SK-N-DZ (cell line): ENCODE measurements at places on chromosomes 1 and 21.

DNA sequence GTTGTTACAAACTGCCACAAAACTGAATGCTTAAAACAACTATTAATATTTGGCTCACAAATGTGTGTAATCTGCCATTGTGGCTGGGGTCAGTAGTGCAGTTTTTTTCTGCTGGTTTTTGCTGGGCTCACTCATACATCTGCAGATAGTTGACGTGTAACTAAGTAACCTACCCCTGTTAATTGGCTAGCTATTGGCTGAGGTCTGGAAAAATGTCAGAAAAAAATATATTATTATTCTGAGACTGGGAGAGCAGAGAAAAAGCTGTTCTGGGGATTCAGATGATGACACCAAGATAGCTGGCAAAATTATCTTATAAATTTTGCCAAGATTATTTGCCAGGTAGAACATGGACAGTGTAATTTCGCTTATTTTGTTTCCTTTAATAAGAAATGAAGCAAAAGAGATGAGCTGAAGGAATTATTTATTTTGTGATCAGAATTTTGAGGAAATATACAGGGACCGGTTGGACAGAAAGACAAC is 616.1 kb upstream of the ADAMTS5 start:
- DNase-seq, result no peak

DNA sequence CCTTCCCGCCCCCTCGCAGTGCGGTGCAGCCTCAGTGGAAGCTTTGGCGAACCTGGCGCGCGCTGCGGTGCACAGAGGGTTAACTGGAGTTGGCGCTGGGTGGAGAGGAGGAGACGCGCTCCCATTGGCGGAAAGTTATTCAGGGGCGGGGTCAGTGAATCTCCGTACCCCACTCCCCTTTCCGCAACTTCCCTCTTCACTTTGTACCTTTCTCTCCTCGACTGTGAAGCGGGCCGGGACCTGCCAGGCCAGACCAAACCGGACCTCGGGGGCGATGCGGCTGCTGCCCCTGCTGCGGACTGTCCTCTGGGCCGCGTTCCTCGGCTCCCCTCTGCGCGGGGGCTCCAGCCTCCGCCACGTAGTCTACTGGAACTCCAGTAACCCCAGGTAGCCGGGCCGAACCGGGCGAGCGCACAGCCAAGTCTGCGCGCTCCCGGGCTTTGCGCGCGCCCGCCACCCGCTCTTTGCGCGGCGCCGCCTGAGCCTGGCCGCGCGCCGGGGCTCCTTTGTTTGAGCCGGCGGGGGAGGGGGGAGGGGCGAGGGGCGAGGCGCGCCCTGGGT is at the start of gene EFNA4:
Gene EFNA4 (plus strand): TSS at position 191 of the 561 bp plus-strand sequence. CDS start 84 bp downstream, at position 275.
- DNase-seq, result peak; percentile 87

DNA sequence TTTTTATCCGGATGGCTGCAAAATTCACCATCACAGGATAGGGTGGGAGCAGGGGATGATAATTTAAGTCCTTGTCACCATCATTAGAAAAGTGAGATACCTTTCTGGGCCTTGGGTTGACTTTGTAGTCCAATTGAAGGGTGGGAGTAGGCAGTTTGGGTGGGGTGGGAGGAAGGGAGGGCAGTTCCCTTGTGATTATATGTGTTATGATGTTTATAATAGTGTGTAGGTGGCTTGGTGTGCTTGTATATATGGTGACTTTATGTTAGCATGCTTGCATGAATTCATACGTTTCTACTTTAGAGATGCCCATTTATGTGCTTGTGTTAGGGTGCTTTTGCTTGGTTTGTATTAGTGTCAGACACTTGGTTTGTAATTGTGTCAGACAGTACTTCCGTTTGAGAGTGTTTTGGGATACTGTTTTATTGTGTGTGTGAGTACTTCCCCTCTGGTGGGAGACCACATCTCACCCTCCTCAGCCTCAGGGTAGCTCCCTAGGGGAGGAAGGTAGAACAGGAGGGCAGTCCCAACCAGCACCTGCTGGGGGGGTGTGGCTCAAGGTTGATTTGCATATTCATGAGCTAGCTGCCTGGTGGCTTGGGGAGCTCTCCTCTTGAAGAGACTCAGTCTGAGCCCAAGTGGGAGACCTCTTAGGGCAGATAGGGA is 6.3 kb upstream of the POU3F1 start:
- no peak for DNase-seq

DNA sequence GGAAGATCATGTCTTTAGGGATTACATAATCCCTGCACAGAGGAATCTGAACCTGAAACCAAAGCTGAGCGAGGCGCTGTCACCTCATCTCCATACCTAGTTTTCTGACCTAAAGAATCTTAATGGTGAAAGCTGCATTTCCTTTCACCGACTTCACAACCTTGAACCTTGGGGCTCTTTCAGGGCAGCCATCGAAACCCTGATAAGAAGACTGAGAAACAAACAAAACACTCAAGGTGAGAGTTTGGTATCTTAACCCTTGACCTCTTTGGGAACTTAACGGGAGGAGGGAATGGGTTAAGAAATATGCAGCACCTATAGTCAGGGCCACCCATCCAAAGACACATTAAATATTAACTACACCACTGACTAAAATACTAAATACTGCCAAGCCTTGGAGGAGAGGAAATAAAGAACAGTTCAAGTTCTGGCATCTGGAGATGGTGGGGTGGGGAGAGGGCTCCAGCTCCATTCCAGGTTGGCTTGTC is 2.0 kb downstream of the C1orf116 start:
- no peak for DNase-seq

DNA sequence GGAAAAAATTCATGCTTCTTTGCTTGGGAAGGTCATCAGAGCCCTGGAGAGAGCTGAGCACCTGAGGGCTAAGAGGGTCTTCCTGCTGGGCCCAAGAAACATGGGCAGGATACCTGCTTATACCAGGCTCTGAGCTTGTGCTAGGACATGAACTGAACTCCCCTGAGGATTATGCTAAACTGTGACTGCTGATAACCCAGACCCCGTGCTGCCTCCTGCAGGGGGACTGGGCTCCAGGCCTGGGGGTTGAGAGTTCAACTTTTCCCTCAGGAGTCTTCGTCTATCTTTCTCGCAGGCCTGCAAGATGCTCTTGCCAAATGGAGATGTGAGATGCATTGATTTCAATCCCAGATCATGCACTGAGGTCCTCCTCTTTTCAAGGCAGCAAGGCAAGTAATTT is 368.5 kb downstream of the HHAT start:
- no peak for DNase-seq
